Gastroesophageal sphincter (tissue), 4 donors: ENCODE measurements at places on chromosomes 2 and 18.

DNA sequence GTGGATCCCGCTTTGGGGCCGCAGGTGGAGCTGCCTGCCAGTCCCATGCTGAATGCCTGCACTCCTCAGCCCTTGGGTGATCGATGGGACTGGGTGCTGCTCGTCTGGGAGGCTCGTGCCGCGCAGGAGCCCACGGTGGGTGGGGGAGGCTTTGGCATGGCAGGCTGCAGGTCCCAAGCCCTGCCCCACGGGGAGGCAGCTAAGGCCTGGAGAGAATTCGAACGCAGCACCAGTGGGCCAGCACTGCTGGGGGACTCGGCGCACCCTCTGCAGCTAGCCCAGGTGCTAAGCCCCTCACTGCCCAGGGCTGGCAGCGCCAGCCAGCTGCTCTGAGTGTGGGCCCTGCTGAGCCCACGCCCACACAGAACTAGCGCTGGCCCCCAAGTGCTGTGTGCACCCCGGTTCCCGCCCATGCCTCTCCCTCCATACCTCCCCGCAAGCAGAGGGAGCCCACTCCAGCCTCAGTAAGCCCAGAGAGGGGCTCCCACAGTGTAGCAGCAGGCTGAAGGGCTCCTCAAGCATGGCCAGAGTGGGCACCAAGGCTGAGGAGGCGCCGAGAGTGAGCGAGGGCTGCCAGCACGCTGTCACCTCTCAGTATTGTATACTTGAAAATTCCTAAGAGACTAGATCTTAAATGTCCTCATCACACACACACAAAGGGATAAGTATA lies 1654.2 kb upstream of the SLC39A10 start:
- no peaks in the 10 kb centered on the region for H3K27me3 ChIP-seq
- H3K4me1 ChIP-seq = no peaks in the 10 kb centered on the region
- no peak for ATAC-seq
- H3K36me3 ChIP-seq = no peaks in the 10 kb centered on the region
- H3K4me3 ChIP-seq = no peak overlapping the region

- no peak overlapping the region for H3K4me3 ChIP-seq
- no peaks in the 10 kb centered on the region for H3K4me1 ChIP-seq
- H3K27me3 ChIP-seq = no peaks in the 10 kb centered on the region
- H3K27ac ChIP-seq = no peak overlapping the region
Measured at GRCh38 chr2:57461624-57462023, 585.0 kb upstream of the VRK2 start.

DNA sequence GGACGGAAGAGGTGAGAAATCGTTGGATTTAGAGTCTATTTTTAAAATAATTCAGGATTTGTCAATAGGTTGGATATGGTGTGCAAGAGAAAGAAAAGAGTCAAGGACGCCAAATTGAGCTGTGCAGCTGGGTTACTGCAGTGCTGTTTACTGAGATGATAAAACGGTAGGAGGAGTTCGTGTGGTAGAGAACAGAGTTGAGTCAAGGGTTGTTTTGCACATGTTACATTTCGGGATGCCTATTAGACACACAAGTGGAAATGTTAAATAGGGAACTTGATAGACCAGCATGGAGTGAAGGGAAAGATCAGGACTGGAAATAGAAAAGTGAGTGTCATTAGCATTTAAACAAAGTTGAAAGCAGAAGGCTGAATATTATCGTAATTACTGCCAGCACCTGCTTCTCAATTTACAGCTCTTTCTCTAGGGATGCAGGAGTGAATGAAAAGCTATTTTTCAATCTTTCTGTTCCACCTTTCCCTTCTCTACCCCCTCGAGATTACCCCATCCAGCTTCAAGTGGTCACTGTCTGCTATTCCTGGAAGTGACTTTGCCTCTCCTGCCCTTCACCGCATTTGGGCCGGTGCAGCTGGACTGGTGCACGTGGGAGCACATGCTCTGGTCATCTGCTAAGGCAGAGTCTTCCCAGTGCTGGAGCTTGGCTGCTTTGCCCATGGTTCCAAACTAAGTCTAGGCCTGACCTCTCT lies 30.3 kb downstream of the GPR75 start:
- no peak overlapping the region for H3K27ac ChIP-seq
- no peak for ATAC-seq
- peaks cover 8% of the 10 kb centered on the region for H3K4me1 ChIP-seq
- H3K27me3 ChIP-seq = no peaks in the 10 kb centered on the region
- peaks cover 23% of the 10 kb centered on the region for H3K36me3 ChIP-seq
- H3K4me3 ChIP-seq = no peak overlapping the region

- no peak overlapping the region for H3K4me3 ChIP-seq
- H3K4me1 ChIP-seq = no peaks in the 10 kb centered on the region
- no peaks in the 10 kb centered on the region for H3K27me3 ChIP-seq
- no peak for ATAC-seq
- no peak overlapping the region for H3K27ac ChIP-seq
- no peaks in the 10 kb centered on the region for H3K36me3 ChIP-seq
Measured at GRCh38 chr2:61543062-61543461, 4.9 kb upstream of the XPO1 start.

- H3K4me3 ChIP-seq = no peak overlapping the region
- no peaks in the 10 kb centered on the region for H3K27me3 ChIP-seq
- ATAC-seq = no peak
- no peaks in the 10 kb centered on the region for H3K36me3 ChIP-seq
- no peaks in the 10 kb centered on the region for H3K4me1 ChIP-seq
- no peak overlapping the region for H3K27ac ChIP-seq
Measured at GRCh38 chr18:56148373-56148772, 490.0 kb downstream of the TXNL1 start.

DNA sequence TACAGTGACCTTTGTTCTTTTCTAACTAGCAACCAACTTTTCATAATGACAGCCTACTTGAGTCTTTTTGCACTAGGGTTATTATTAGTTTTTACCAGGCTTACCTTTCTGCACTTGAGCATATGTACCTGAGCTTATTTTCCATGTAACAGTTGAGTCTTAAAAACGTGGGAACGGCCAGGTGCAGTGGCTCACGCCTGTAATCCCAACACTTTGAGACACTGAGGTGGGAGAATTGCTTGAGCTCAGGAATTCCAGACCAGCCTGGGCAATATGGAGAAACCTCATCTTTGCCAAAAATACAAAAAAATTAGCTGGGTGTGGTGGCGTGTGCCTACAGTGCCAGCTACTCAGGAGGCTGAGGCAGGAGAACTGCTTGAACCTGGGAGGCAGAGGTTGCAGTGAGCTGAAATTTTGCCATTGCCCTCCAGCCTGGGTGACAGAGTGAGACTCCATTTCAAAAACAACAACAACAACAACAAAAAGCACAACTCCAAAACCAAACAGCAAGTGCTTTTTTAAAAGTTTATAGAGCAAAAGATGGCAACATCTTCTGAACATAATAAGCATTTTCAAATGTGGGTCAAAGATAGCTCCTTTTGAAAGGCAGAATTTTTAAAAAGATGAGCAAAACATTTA lies 57.1 kb upstream of the CD28 start:
- no peaks in the 10 kb centered on the region for H3K36me3 ChIP-seq
- no peaks in the 10 kb centered on the region for H3K27me3 ChIP-seq
- no peaks in the 10 kb centered on the region for H3K4me1 ChIP-seq
- ATAC-seq = no peak
- no peak overlapping the region for H3K4me3 ChIP-seq
- H3K27ac ChIP-seq = no peak overlapping the region
